ENCODE measurements at places on chromosomes 12 and 14.

DNA sequence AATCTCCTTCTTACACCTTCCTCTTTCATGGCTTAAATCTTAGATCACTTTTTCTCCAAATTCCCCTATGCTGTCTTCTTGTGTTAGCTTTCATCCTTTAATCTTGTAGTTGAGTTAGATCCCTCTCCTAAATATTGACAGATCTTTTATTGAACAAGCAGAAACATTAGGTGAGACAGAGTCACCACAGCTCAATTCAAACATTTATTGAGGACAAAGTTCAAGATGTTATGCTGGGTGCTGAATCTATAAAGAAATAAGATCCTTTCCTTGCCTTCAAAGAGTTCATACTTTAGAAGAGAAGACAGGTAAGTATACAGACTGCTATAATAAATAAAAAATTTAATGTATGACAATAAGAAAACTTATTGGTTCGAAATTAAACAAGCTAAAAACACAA is 109.7 kb downstream of the TXNDC16 start:
- DNase-seq, result no peak

- DNase-seq, result no peak
Observed at GRCh38 chr12:110684312-110684836, 4.5 kb downstream of the HVCN1 start.

GRCh38 chr14:44142006-44142405 is 365.1 kb downstream of the FSCB start:
- no peak for DNase-seq

DNA sequence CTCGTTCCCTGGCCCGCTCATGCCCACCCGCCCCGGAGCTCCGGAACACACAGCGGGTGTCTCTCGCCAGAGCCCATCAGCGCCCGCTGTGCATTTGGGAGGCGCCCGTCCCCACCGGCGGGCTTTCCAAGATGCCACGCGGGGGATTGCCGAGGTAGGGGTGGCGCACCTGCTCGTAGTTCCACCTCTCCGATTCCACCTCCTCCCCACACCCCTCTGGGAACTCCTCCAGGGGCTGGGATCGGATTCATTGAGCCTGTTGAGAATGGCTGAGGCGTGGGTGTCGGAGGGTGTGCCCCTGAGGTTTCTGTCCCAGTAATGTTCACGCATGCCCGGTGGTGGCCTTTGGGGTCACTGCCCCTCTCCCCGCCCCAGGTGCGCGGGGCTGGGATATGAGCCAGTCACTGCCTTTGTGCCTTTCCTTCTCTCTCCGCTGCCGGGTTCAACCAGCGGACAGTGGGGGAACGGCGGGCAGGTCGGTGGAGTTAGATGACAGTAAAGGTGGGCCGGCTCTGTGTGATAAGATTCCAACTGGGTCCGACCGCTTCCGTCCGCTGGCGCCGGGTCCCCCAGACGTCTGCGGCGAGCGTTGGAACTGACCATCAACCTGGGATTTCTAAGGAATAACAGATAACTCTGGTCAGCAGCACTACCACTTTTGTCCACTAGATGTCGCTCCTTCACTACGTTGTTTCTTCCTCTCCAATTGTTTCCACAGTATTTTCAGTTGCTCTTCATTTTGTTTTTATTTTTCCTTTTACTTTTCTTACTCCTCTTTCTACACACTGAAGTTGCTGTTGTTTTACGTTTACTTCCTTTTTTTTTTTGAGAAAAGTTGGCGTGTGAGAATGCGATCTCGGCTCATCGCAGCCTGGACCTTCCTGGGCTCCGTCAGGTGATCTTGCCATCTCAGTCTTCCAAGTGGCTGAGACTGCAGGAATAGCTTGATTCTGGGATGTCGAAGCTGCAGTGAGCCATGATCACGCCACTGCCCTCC is 178.1 kb upstream of the ALG10B start:
- DNase-seq, result peak; percentile 56

- DNase-seq, result no peak
Observed at GRCh38 chr14:51392416-51392815, 152.4 kb downstream of the TMX1 start.

- no peak for DNase-seq
Observed at GRCh38 chr14:53331921-53332320, 178.8 kb upstream of the DDHD1 start.

- no peak for DNase-seq
Observed at GRCh38 chr14:90815572-90815821, 733 bp downstream of the TTC7B start.

- DNase-seq, result no peak
Observed at GRCh38 chr12:138898-139534, 72.4 kb downstream of the IQSEC3 start.

GRCh38 chr12:76020281-76020680 is 11.3 kb downstream of the PHLDA1 start:
- no peak for DNase-seq

- no peak for DNase-seq
Observed at GRCh38 chr12:65508276-65509035, 230.0 kb downstream of the MSRB3 start.

DNA sequence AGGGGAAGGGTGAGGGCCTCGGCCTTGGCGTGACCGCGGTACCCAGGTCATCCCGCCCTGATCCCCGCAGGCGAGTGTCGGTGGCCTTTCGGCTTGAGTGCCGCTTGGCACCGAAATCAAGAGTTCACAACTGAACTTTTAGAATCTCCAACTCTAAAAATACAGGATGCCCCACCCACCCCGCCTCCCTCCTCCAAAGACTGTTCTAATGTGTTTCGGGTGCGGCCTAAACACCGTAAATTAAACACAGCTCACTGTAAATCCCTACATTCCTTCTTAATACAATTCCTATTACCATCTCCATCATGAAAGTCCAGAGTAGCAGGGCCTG is 11.4 kb downstream of the SCNN1A start:
- no peak for DNase-seq
